ENCODE measurements at places on chromosomes 11 and 22.

DNA sequence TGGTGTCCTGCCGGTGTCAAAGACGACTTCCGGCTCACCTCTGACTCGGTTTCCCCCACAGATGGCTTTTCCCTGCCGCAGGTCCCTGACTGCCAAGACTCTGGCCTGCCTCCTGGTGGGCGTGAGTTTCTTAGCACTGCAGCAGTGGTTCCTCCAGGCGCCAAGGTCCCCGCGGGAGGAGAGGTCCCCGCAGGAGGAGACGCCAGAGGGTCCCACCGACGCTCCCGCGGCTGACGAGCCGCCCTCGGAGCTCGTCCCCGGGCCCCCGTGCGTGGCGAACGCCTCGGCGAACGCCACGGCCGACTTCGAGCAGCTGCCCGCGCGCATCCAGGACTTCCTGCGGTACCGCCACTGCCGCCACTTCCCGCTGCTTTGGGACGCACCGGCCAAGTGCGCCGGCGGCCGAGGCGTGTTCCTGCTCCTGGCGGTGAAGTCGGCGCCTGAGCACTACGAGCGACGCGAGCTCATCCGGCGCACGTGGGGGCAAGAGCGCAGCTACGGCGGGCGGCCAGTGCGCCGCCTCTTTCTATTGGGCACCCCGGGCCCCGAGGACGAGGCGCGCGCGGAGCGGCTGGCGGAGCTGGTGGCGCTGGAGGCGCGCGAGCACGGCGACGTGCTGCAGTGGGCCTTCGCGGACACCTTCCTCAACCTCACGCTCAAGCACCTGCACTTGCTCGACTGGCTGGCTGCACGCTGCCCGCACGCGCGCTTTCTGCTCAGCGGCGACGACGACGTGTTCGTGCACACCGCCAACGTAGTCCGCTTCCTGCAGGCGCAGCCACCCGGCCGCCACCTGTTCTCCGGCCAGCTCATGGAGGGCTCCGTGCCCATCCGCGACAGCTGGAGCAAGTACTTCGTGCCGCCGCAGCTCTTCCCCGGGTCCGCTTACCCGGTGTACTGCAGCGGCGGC, 5.5 kb downstream of the B3GNT6 start:
- DNase-seq, result peak; percentile 76

- peak; percentile 89 for DNase-seq
Observed at GRCh38 chr11:94767701-94768601, at the start of gene AMOTL1. Gene AMOTL1, plus strand, starts transcription at chr11:94768356. Its CDS starts 156 bp downstream, at chr11:94768512.

DNA sequence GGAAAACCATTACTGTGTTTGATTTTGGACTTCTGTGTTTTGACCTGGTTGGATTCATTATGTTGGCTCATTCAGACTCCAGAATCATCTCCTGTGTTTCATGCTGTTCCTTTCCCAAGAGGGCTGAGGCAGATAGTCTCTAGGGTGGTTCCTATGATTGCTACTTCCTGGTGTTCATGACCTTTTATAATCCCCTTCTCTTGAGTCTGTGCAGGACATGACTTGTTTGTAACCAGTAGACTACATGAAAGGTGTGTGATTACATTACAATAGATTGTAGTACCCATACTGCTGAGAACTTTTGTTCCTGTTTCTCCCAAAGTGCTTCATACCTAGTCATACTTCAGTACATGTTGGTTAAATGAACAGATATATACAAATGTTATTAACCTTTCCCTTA, 700.6 kb downstream of the METTL15 start:
- no peak for DNase-seq

GRCh38 chr11:74446532-74446938, 20.8 kb downstream of the KCNE3 start:
- no peak for DNase-seq

DNA sequence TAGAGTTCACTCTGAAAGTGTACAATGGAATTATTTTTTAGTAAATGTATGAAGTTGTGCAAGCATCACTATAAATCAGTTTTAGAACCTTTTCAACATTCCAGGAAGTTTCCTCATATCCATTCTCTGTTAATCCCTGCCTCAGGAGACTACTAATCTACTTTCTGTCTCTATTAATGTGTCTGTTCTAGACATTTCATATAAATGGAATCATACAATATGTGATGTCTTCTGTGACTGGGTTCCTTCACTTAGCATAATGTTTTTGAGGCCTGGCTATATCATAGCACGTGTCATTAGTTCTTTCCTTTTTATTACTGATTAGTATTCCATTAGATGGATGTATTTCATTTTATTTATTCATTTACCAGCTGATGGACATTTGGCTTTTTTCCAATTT, 17.1 kb downstream of the SYT9 start:
- DNase-seq, result no peak

- DNase-seq, result no peak
Observed at GRCh38 chr22:23080613-23081290, 10.4 kb downstream of the GNAZ start.

GRCh38 chr11:43955381-43956118, 13.1 kb downstream of the C11orf96 start:
- no peak for DNase-seq

GRCh38 chr11:11521306-11522002, 100.4 kb downstream of the GALNT18 start:
- peak; percentile 2 for DNase-seq

- no peak for DNase-seq
Observed at GRCh38 chr11:84381666-84382065, 1095.5 kb upstream of the CCDC90B start.

DNA sequence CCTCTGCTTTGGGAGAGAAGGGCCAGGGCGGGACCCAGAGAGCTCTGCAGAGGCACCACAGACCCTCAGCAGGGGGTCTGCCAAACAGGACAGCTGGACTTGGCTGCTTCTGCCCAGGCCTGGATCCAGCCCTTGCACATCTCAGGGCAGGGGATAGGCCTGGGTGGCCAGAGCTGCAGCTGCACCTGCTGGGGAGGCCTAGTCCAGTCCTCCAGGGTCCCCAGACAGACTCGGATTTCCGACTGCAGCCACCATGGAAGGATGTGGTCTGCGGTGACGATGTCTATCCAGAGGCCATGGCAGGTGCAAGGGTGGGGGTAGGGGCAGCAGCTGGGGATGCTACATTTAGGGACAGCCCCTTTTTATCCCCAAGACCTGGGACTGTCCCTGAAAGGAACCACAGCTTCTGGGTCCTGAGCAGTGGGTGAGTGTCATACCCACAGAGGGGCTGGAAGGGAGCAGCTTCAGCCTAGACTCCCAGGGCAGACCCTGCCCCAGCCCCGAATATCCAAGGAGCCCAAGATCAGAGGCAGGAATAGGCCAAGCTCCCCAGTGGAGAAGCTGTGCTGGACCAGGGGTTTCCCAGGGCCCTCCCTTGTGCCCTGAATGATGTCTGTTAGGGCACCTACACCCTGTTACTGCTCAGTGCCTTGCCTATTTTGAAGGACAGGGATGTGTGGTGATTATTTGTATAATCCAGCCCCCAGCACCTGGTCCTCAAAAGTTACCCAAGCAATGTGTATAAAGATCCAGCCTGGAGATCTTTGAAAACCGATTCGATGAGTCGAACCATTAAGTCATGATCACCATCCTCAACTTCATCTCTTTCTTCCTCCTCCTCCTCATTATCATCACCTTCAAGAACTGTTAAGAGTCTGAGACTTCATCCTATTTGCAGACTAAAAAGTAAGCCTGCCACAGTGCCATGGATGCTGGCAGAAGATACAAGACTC, 2.5 kb upstream of the IGLL5 start:
- DNase-seq, result peak; percentile 33

DNA sequence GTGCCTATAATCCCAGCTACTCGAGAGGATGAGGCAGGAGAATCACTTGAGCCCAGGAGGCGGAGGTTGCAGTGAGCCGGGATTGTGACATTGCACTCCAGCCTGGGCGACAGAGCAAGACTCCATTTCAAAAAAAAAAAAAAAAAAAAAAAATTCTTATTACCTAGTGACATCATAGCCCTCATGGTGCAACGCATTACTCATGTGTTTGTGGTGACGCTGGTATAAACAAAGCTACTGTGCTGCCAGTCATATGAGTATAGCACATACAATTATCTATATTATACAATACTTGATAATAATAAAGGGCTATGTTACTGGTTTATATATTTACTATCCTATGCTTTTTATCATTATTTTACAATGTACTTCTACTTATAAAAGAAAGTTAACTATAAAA, 41.2 kb downstream of the OR2AT4 start:
- no peak for DNase-seq

DNA sequence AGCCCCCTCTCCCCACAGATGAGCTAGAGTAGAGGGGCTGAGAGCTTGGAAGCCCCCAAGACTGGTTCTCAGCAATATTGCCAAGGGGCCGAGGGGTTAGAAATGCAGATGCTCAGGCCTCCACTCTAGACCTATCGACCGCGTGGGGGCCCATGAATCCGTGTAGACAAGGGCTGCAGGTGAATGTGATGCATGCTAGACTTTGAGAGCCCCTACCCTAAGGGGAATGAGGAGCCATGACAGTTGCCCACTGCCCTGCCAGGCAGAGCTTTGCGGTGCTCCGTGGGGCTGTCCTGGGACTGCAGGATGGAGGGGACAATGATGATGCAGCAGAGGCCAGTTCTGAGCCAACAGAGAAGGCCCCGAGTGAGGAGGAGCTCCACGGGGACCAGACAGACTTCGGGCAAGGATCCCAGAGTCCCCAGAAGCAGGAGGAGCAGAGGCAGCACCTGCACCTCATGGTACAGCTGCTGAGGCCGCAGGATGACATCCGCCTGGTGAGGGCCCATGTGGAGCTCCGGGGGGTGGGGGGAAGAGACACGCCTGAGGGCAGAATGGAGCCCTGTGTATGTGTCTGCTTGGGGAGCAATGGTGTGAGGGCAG, 1.3 kb downstream of the SSH3 start:
- DNase-seq, result no peak

GRCh38 chr22:37563153-37564081, 3.1 kb downstream of the CDC42EP1 start:
- no peak for DNase-seq
